ENCODE measurements at places on chromosomes 7 and 10.

DNA sequence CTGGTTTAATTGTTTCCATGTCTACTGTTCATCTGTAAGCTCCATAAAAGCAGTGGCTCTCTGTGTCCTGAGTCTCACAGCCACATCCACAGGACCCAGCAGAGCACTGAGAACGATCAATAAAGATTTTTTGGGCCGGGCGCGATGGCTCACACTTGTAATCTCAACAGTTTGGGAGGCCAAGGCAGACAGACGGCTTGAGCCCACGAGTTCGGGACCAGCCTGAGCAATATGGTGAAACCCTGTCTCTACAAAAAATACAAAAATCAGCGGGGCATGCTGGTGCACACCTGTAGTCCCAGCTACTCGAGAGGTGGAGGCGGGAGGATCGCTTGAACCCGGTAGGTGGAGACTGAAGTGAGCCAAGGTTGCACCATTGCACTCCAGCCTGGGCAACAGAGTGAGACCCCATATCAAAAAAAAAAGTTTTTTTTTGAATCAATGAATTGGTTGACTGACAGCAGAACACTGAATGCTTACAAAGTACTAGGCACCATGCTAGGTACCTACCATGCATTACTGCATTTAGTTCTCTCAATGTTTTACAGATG is 4.5 kb downstream of the SLC37A3 start:
- DNase-seq: no peak

- DNase-seq: no peak
Measured at GRCh38 chr10:108014902-108015177, 850.3 kb upstream of the SORCS1 start.

DNA sequence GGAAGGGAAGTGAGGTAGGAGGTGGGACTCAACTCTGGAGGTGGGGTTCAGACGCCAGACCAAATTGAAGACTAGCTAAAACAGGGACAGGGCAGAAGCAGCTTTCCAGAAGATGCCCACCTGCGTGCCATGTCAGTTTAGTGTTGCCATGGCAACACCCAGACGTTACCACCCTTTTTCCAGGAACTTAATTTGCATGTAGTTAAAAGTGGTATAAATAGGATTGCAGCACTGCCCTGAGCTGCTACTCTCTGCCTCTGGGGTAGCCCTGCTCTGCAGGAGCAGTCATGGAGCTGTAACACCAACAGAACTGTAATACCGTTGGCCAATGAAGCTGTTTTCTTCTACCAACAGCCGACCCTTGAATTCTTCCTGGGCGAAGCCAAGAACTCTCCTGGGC is 93.8 kb downstream of the PRKCQ start:
- no peak for DNase-seq

GRCh38 chr10:77207828-77208185 is 429.8 kb downstream of the KCNMA1 start:
- no peak for DNase-seq

- DNase-seq: no peak
Measured at GRCh38 chr7:2093215-2093842, 139.4 kb downstream of the MAD1L1 start.

DNA sequence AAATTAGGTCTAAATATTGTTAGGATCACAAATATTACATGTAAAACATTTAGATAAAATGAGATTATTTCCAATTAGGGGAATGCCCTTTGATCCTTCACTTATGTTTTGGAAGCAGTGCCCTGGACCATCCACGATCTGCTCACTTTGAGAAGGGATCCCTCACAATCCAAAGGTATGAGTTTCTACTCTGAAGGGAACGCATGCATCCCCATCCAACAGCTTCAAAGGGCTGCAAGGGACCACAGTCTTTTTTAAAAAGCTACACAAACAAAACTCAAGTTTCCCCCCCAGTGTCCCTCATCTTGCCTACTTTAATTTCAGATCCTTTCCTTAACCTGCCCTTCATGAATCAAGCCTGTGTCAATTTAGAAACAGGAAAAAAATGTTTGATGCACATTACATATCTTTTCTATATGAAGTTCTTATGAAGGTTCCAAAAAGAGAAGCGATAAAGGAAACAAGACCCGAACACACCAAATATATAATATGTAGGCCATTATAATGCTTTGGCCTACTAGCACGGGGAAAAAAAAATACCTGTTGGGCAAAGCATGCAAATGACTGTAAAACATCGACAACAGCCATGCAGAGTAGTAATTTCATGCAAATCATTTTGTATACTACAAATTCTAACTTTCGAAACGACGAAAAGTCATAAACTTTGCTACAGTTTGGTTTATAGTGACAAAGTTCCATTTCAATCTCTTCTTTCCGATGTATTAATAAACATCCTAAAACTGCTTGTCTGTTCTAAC is 2.0 kb downstream of the EIF3A start:
- DNase-seq: no peak

DNA sequence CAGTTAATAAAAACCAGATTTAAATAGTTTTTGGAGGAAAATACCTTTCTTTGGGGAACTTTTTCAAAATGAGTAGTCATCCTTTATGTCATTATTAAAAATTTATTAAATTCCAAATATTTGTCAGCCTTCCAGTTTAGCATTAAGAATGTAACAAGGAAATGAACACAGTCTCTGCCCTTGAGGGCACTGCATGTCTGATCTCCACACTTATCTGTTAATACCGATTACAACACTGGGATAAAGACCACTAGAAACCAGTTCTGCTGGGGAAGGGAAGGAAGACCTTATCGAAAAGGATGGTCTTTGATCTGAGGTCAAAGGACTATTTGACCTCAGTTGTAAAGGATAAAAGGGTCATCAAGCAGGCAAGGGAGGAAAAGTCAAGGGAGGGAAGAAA is 320.0 kb downstream of the DOCK4 start:
- DNase-seq: no peak

DNA sequence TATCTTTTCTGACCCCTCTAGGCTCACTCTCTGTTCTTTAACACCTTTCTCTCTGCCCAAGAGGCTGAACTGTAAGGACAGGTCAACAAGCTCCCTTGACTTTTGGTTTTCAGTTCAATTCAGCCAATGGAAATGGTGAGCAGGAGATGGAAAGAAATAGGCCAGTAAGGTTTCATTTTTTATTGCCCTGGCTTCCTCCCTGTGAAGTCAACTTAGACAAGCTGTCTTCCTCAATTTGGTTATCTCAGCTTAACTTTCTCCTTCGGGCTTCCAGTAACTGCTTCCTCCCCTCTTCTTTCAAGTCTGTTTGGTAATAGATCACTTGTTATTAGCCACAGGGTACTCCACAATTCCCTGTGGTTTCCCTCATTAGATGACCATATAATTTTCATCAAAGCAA is 19.7 kb downstream of the LIPK start:
- DNase-seq: no peak

DNA sequence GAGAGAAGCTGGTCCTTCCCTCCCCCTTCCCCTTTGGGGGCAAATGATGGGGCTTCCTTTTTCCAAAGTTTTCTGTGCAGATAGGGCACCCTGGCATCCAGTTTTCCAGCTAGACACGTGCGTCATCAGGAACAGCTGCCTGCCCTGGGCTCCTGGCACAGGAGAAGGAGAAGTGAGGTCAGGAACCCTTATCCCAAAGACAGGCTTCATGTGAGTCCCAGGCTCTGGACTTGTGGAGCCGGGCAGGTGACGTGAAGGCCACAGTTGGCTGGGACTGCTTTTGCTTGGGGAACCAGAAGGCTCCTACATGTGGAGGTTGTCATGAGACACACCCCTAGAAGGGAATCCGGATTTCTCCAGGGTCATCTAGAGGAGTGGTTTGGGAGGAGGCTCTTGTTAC is 66.5 kb downstream of the RBM20 start:
- no peak for DNase-seq
